ENCODE measurements at places on chromosomes 5 and 9.

- peak; percentile 65 for DNase-seq
Observed at GRCh38 chr9:89278997-89279739, 31.8 kb upstream of the CKS2 start.

DNA sequence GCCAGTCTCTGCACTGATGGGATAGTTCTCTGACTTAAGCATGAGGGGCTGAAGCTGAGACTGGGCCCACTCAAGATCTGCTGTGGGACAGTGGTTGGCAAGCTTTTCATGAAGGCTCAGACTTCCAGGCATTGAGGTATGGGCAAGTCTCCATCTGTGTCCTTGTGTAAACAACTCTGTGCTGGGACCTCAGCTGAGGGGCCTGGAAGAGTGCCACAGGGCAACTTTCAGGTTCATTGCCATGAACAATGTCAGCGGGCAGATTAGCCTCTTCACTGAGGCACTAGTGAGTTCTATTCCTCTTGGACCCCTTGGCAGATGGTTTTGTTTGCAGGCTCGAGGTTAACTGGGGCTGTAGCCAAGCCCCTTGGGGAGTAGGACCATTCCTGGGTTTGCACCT, 127.1 kb downstream of the MRPS30 start:
- DNase-seq = no peak

DNA sequence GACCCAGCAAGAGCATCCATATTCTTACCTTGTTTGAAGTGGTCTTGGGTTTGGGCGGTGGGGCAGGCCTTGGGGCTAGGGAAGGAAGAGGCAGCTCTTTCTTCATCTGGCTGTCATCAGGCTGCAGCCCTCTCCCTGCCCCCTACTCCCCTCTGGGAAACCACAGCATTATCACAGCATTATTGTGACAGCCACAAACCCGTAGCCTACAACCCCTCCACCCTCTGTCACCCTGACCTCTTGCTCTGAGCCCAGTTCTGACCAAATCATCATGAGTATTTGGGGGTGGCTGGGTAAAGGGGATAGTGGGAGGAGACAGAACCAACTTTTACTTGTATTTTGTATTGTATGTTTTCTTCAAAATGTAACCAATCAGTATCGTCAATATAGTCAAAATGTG, 94.3 kb upstream of the ARRDC3 start:
- DNase-seq = no peak

DNA sequence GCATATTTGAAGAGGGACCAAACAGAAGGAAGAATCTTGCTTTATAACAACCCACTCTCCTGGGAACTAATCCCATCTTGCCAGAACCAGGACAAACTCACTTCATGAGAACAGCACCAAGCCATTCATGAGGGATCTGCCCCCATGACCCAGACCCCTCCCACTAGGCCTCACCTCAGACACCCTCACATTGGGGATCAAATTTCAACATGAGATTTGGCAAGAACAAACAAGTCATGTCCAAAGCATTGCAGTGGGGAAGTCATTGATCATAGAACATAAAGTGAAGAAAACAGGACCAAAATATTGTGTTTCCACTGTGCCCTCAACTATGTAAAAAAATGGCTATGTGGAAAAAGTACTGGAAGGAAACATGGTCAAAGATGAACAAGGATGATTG, 43.9 kb downstream of the MAP1B start:
- no peak for DNase-seq

- no peak for DNase-seq
Observed at GRCh38 chr9:12351293-12352044, 341.7 kb upstream of the TYRP1 start.

- peak; percentile 39 for DNase-seq
Observed at GRCh38 chr5:32794086-32794485, 83.0 kb downstream of the NPR3 start.

- DNase-seq = no peak
Observed at GRCh38 chr5:142527664-142528295, 158.1 kb downstream of the FGF1 start.

- DNase-seq = no peak
Observed at GRCh38 chr5:14048434-14048833, 94.7 kb upstream of the TRIO start.
